ENCODE measurements at places on chromosomes 16 and 17.

DNA sequence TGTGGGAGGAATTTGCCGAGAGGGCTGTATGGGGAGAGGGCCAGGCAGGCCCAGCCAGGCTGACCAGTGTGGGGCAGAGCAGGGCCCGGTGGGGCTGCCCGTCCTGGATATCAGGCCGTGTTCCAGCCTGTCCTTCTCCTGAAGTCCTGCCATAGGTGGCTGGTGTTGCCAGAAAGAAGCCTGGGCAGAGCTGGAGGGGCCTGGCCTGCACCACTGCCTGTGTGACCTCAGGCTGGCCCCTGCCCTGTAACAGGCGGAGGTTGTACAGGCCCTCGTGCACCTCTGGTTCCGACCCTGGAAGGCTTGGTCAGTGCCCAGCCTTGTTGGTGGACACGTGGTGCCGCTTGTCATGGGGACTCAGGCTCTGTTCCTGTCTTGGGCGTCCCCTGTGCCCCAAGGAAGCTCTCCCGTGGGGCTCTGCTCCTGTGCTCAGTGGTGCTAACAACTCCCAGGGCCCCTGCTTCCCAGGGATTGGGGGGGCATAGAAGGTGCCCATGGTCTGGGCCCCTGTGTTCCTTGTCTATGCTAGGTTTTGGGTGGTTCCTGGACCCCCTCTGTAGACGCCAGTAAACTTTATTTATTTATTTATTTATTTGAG, 33.3 kb downstream of the ADCY7 start:
- DNase-seq, result no peak

GRCh38 chr16:8763899-8764298, 33.5 kb downstream of the TMEM186 start:
- no peak for DNase-seq

- DNase-seq, result no peak
Observed at GRCh38 chr16:57939872-57940224, 31.1 kb downstream of the CNGB1 start.

GRCh38 chr17:76772842-76773525, 35.1 kb downstream of the MFSD11 start:
- DNase-seq, result peak; percentile 59

DNA sequence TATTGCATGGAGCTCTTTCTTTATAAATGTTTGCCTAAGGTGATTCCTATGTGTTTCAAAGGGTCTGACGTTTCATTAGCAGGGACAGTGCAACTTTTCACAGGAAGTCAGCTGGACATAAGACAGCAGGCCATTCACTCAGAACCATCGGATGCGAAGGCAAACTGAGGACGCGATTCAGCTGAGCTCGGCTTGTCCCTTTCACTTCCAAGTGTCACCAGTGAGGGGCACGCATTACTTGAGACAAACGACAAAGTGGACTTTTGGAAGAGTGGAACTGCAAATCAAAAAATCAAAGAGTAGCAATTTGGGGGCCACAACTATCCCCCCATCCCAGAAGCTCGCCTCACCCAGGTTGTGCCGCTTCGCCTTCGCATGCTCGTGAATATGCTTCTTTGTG, 14.6 kb downstream of the USP22 start:
- DNase-seq, result no peak

DNA sequence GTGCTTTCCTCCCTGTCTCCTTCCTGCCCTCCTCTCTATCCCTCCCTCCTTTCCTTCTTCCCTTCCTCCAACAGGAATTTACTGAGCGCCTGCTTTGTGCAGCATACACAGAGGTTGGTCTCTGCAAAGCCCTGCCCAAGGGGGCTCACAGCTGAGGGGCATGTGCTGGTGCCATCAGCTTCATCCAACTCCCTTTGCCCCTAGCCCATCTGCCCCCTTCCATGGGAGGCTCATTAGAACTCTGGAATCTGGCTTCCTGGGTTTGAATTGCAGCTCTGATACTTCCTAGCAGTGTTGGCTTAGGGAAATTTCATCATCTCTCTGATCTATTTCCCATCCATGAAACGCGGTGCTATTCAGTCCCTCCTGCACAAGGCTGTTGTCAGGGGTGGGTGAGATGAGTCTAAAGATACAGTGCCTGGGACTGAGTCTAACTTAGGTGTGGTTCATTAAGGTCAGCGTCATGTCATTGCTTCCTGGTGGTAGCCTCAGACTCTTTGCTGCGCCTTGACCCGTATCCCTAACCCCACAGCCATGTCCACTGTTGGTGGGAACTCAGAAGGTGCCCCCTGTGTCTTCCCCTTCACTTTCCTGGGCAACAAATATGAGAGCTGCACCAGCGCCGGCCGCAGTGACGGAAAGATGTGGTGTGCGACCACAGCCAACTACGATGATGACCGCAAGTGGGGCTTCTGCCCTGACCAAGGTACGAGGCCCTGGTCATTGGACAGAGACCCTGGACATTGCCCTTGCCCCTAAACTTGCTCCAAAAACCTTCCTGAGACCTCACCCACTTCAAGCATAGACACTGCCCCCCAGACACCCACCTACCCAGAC, 10.3 kb downstream of the MMP2 start:
- DNase-seq, result no peak

- DNase-seq, result no peak
Observed at GRCh38 chr16:75248142-75248535, 3.3 kb downstream of the BCAR1 start.

- DNase-seq, result no peak
Observed at GRCh38 chr17:34386697-34387550, 23.9 kb upstream of the CCL1 start.

DNA sequence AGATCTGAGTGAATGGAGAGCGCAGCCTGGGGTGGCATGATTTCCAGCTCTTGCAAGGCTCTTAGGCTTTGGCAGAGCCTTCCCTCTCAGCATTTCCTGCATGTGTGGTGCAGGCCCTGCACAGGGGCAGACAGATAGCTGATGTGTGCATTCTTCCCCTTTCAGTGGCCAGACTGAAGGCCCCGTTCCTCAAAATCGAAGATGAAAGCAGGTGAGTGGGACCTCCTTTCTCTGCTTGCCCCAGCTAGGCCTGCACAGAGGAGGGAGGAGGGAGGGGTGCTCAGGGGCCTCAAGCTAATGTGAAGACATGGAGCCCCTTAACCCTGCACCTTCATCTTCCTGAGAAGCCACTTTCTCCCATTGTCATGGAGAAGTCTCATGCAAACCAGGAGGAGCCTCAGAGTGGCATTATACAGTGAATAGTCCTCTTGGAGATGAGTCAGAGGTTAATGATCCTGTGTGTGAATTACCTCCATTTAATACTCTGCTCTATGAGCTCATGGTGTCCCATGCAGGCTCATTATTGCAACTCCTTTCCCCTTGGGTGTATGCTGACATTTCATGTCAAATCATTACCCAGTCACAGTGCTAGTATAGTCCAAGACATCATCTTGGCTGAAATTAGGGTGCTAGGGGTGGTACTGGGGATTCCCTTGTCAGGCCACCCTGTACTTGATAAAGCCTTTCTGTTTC, 20.4 kb upstream of the ADAM11 start:
- no peak for DNase-seq

- DNase-seq, result no peak
Observed at GRCh38 chr16:81634380-81635062, 144.6 kb upstream of the PLCG2 start.

GRCh38 chr16:48384520-48385252, 527 bp downstream of the SIAH1 start:
- no peak for DNase-seq

DNA sequence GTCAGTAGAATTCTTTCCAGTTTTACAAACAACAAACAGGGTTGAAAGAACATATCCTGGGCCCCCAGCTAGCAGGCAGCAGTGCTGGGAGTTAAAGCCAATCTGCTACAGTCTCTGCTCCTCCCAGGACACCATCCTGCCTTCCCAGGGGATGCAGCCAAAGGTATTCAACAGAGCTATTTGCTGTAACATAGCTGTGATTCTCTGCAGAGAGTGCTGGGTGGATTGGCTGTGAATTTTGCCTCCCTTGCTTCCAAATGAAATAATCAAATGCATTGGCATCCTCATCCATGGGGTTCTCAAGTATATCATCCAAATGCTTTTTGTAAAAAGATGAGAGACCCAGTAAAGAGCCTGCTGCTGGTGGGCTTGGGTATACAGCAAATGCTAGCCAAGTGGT, 124.3 kb downstream of the NPIPB5 start:
- no peak for DNase-seq

- no peak for DNase-seq
Observed at GRCh38 chr16:7867831-7868230, 535.2 kb downstream of the RBFOX1 start.

All from amniotic stem cell (primary cell).